Activated CD8-positive, alpha-beta memory T cell treated with anti-CD3 and anti-CD28 coated beads for 1 hour (primary cell): ENCODE measurements at places on chromosomes 2 and 18.

DNA sequence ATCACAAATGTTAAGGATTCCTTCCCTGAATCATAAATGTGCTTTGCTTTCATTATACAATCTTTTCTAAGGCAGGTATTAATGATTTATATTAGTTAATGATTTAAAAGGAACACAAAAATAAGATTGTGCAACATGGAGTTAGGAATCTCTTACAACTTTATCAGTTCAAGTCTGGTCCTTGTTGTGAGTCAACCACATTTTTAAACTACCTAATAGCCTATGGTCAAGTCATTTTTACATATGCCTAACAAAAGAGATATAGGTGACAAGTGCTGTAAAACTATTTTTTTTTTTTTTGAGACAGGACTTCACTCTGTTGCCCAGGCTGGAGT lies 8.2 kb upstream of the INPP1 start:
- DNase-seq = no peak

DNA sequence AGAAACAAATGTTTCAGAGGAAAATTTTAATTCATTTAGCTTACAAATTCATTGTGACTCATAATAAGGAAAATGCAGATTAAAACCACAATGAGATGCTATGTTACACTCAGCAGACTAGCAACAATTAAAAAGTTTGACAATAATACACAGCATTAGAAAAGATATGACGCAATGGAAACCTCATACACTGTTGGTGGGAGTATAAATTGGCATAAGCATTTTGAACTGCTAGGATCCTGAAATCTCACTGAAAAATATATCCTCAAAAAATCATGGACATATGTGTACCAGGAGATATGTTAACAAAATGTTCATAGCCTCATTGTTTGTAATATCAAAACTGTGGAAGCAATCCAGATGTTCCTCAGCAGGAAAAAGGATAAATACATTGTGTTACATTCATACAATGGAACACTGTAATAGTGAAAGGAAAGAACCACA lies 13.7 kb downstream of the CALCRL start:
- DNase-seq = no peak

GRCh38 chr2:179636995-179637394 lies 224.4 kb downstream of the ZNF385B start:
- DNase-seq = no peak

GRCh38 chr18:3889803-3890202 lies 439.8 kb downstream of the TGIF1 start:
- DNase-seq = no peak

- no peak for DNase-seq
These were observed 5.9 kb downstream of the LBX2 start for GRCh38 chr2:74493546-74493945.

DNA sequence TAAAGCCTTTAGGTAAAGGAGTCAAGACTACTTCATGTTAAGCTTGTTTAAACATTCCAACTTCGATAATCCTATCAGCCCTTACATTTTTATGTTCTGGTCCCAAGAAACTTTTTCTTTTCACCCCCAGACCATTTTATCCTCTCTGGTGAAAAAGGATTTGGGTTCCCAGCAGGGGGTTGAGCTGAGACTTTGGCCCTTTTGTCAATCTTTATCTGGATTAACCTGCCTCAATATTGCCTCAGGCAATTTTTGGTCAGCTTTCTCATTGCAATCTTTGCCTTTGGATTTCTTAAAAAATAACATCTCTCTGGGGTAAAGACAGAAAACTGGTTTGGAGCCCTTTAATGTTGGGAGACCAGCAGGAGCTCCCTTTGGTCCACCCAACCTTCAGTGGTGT lies 33.9 kb upstream of the CSRNP3 start:
- no peak for DNase-seq

DNA sequence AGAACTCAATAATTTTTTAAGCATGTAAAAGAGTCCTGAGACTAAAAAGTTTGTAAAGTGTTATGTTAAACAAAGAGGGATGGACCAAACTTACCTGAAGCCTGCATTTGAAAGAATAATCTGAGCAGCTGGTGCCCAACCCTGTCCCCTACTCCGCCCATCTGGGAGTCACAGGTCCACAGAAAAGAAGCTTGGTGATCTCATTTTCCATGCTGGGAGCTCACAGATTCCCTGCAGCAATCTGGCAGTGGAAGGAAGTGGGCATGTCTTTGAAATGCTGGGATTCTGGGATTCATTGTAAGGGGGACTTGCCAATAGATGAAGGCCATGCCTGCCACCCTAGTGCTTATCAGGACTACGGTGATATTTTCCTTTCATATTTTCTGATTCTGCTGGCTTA lies 17.9 kb downstream of the CDH2 start:
- no peak for DNase-seq

GRCh38 chr2:101446869-101447268 lies 28.0 kb downstream of the RFX8 start:
- no peak for DNase-seq

GRCh38 chr2:234873828-234874173 lies 78.0 kb upstream of the SH3BP4 start:
- no peak for DNase-seq

GRCh38 chr18:926946-927345 lies 22.3 kb downstream of the ADCYAP1 start:
- no peak for DNase-seq

GRCh38 chr2:8505311-8505920 lies 176.4 kb upstream of the ID2 start:
- no peak for DNase-seq

DNA sequence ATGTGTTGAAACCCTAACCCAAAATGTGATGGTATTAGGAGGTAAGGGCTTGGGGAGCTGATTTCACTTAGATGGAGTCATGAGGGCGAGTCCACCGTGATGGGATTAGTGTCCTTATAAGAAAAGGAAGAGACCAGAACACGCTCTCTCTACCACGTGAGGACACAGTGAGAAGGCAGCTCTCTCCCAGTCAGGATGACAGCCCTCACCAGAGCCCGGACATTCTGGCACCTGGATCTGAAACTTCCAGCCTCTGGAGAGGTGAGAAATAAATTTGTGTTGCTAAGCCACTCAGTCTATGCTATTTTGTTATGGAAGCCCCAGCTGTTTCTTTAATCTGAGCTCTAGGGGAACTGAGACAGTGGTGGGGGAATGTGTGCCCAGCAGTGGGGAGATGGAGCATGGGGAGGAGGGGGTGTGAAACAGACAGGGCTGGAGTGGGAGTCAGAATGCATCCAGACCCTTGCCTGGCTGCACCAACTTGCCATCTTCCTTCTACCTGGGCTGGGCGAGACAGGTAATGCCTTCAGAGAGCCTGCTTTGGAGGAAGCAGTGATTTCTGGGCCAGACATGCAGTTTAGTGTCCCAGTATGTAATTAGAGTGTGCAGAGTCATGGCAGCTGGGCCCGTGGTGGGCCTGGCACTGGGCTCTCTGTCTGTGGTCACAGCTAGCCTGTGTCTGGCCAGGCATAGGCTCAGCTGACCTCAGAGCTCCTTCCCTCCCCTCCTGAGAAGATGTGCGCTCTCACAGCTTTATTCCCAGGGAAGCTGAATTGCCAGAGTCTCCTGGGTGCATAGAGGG lies 38.1 kb downstream of the RHOB start:
- DNase-seq = no peak

DNA sequence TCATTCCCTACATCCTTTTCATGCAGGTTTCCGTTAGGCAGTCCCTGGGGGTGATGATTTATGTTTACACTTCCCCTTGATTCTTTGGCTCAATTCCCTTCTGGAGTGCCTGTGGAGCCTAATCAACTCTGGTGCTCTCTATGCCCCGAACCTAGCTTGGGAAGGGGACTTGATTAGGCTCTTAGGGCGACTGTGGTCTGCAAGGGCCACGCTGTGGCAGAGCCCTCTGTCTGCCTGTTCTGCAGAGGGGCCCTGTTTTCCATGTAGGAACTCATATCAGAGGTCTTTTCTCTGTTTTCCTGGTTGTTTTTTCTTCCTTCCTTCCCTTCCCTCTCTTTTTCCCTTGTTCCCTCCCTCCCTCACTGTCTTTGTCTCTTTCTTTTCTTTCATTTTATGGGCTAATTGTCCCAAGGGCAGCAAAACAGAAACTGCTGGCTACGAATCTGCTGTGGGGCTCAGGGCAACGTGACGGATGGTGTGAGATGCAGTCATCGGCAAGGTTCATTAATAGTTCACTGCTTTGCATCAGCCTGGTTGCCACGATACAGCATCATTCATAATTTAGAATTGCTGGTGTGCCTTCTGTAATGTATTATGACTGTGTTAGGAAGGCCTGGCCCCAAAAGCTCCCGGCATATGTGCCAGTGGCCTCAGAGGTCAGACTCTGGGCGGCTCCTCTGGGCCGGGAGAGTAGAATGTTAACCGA lies 134.5 kb downstream of the NAPG start:
- no peak for DNase-seq

DNA sequence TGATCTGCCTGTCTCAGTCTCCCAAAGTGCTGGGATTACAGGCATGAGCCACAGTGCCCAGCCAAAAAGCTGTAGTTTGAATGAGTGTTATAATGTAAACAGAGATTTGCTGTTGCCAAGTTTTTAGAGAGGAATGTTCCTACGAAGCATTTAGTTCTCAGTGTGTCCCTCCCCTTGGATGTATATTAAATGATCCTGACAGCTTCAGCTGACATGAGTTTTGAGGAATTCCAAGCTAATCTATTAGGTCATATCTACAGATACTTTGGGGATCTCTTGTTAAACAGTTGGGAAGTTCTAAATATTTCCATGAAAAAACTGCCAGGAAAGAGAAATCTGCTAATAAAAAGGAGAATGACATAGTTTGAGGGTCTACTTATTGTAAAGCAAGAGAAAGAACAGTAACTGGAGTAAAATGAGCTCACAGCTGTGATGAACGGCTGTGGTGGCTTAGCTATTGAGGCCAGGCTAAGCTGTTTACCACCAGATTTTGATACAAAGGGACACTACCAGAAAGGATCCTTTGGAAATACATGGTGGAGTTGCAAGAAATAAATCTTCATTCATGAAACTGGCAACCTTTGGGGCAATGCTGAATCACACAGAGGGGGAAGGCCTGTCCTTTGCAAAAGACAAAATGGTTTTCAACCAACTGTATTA lies 2.6 kb upstream of the STON1 start:
- DNase-seq = no peak
